Right ventricle myocardium superior (tissue), 1 donor: ENCODE measurements at places on chromosomes 3 and 15.
A peak's percentile ranks its signal among the peaks of the same experiment; 100 is the strongest.

GRCh38 chr3:13461169-13462124, 18.7 kb upstream of the HDAC11 start:
- DNase-seq: peak; percentile 65

DNA sequence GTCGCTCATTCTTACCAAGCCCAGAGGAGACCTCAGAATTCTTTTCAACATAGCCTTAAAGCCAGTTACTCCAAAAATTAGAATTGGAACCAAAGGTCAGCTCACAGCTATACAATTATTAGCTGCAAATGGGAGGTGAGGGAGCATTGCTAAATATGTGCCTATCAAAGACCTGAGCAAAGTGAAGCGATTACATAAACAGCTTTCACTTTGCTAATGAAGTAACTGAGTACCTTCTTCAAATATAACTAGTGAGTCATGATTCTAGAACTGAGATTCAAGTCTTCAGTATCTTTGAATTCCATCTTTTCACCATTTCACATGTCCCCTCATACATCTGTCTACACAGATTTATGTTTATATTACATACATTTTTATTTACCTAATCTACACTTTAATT, 122.6 kb downstream of the P2RY1 start:
- DNase-seq: no peak

DNA sequence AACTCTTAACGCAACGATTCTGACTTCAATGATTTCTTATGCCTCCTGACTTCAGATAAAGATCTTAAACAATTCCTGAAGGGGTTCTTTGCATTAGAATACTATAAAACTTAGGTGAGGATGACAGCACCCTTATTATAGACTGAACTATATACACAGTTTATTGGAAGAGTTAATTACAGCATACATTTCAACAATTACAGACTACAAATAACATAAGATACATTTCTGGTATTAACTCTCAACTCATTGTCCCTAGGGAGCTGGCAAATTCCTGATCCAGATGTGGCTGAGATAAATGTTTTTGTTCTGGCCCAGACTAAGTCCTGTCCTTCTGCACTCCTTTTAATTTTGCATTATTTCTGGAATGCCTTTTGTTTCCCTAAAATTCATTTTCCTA, 155.5 kb upstream of the TMC3 start:
- no peak for DNase-seq

- DNase-seq: no peak
Measured at GRCh38 chr3:44969154-44969827, 6.7 kb downstream of the ZDHHC3 start.

DNA sequence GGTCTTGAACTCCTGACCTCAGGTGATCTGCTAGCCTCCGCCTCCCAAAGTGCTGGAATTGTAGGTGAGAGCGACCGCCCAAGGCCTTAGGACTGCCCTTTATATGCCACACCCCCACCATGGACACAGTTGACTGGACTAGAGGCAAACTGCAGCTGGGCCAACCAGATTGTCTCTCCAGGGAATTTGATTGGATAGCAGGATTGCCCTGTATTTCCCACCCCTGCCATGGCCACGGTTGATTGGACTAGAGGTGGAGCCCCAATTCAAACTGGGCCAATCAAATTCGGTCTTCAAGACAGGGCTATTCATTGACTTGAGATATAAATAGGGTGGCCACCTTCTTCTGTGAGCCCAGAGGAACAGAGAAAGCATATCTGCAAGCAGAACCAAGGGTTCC, 6.9 kb upstream of the CLPX start:
- DNase-seq: no peak

- no peak for DNase-seq
Measured at GRCh38 chr15:31274496-31275330, 51.9 kb upstream of the KLF13 start.

GRCh38 chr3:116033516-116033915, 410.2 kb downstream of the GAP43 start:
- DNase-seq: no peak

- DNase-seq: no peak
Measured at GRCh38 chr15:57321485-57321884, 54.8 kb upstream of the CGNL1 start.

DNA sequence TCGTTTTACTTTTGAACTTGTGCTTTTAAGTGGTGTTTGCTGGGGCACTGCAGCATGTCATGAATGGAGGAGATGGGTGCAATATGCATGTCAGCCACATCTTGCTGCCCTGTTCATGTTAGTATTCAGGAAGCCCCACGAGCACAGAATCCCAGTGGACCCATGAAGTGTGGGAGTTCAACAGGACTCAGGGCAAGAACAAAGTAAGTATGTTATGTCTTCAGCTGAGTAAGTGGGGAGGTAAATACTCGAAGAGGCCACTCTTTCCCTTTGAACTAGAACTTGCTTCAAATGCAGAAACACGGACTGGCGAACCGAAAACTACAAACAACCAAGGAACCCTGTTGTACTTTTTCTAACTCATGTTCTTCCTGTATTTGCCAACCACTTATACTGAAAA, 23.4 kb downstream of the SOX14 start:
- DNase-seq: no peak

GRCh38 chr3:147589016-147589415, 179.9 kb downstream of the ZIC1 start:
- DNase-seq: no peak

GRCh38 chr3:53813229-53813628, 33.0 kb downstream of the CHDH start:
- DNase-seq: no peak

GRCh38 chr15:87731630-87732029, 524.9 kb downstream of the NTRK3 start:
- DNase-seq: no peak

DNA sequence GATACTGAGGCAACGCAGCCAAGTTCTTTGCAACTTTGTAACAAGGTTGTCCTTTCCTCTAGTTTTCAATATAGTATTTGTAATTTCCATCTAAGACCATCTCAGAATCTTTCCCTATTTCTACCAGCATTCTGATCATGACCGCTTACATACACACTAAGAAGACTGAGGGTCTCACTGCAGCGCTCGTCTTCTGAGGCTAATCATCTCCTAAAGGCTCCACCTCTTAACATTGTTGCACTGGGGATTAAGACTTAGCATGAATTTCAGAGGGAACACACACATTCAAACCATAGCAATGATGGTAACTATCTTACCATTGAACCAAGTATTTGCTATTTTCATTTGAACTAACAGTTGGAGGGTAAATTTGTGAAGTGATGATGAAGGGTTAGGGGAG, 463.3 kb upstream of the CCDC54 start:
- DNase-seq: no peak

DNA sequence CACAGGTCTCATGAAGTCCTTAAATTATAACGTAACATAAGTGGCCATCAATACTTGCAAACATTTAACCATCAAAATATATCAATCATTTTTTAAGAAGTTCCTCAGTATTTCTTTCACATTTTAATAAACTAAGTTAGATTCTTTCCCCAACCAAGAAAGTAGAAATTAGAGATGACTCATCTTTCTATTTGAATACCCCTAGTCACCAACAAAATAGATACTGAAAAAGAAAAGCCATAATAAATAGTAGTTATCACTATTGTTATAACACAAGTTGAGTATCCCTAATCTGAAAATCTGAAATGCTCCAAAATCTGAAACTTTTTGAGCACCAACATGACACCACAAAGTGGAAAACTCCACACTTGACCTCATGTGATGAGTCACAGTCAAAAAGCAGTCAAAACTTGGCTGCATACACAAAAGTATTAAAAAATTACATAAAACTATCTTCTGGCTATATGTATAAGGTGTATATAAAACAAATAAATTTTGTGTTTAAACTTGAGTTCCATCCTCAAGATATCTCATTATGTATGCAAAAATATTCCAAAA, 3.7 kb downstream of the SHQ1 start:
- DNase-seq: no peak

DNA sequence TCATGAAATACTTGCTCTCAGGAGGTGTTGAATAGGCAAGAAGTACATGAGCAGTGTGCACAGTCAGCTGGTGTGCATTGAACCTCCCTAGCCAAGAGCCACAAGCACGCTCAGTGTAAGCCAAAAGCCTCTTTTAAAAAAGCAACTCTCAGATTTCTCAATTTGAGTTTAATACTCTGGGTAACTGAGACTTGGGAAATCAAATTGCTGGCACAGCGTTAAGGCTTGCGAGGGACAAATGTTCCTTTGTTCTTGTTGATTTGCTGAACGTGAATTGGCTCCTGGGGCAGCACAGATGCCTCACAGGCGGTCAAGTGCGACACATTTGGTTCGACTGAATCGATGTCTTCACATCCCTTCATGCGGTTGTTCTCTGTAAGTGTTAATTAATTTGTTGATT, at the start of gene FAM240A:
Gene FAM240A, plus strand, starts transcription at position 202 of the 400 bp plus-strand sequence. Its CDS starts 159 bp downstream, at position 361.
- DNase-seq: peak; percentile 52

- no peak for DNase-seq
Measured at GRCh38 chr15:78417754-78418630, 20.0 kb upstream of the IREB2 start.

GRCh38 chr15:49458145-49458544, 35.1 kb downstream of the FGF7 start:
- DNase-seq: no peak

GRCh38 chr3:165770781-165771180, 66.4 kb downstream of the BCHE start:
- DNase-seq: no peak

DNA sequence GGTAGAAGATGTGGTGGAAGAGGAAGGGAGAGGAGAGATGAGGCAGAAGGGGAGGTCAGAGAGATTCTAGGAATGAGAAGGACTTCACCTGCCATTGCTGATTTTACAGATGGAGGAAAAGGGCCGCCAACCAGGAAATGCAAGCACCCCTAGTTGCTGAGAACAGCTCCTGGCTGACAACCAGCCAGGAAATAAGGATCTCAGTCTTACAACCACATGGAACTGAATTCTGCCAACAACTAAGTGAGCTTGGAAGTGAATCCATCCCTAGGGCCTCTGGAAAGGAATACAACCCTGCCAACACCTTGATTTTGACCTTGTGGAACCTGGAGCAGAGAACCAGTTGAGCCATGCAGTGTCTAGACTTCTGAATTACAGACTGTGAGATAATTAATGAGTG, 86.6 kb downstream of the EDEM1 start:
- DNase-seq: no peak

- DNase-seq: no peak
Measured at GRCh38 chr3:177921153-177921552, 615.1 kb upstream of the KCNMB2 start.

DNA sequence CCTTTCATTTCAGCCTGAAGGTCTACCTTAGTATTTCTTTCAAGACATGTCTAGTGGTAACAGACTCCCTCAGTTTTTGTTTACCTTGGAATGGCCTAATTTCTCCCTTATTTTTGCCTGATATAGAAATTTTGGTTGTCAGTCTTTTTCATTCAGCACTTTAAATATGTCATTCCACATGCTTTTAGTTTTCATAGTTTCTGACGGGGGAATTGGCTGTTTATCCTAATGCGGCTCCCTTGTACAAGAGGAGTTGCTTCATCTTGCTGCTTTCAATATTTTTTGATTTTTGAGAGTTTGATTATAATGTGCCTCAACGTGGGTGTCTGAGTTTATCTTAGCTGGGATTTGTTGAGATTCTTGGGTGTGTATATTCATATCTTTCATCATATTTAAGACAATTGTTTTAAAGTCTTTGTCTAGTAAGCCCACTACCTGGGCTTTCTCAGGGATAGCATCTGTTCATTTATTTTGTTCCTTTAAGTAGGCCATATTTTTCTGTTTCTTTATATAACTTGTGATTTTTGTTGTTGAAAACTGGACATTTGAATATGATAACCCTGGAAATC, 51.1 kb upstream of the PYDC2 start:
- no peak for DNase-seq

- DNase-seq: no peak
Measured at GRCh38 chr3:152613851-152614250, 221.1 kb upstream of the P2RY1 start.

DNA sequence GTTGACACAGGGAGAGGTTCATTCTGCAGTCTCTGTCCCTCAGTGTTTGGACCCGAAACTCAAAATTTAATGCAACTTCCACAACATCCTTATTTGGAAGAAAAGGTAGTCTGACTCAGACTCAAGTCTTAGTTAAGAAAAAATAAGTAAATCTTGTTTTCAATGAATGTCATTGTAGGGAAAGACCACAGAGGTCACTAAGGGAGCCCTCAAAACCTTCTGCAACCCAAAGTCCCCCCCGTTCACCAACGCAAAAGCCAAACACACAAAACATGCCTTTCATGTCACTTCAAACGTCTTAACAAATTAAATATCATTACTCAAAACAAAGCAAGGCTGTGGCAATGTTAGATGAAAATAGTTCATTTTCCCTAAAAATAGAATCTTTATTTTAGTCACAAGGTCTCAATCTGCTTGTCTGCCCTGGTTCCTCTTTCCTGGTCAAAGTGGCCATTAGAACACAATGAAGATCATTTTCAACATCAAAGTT, 20.9 kb upstream of the SSUH2 start:
- no peak for DNase-seq

DNA sequence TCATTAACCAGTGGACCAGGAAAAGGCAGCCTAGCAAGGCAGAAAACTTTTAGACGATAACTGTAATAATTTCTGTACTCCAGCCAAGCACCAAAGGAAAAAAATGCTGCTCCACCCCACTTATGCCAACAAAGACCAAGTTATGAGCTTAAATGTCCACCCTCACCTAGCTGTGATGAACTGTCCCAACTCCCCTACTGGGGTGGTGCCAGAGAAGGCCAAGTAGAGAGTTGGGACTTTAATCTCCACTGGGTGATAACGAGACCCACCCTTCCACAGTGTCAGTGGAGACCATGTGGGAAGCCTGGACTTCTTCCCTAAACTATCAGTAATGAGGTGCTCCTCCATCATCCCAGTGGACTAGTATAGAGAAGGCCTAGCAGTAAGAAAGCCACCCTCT, 33.8 kb upstream of the COPB2 start:
- no peak for DNase-seq
